ENCODE measurements at places on chromosomes 5 and 9.

GRCh38 chr5:116650544-116650943, 75.9 kb upstream of the SEMA6A start:
- H3K27me3 ChIP-seq: no peaks in the 10 kb centered on the region
- no peaks in the 10 kb centered on the region for H3K36me3 ChIP-seq
- no peak overlapping the region for H3K27ac ChIP-seq
- no peak for DNase-seq

DNA sequence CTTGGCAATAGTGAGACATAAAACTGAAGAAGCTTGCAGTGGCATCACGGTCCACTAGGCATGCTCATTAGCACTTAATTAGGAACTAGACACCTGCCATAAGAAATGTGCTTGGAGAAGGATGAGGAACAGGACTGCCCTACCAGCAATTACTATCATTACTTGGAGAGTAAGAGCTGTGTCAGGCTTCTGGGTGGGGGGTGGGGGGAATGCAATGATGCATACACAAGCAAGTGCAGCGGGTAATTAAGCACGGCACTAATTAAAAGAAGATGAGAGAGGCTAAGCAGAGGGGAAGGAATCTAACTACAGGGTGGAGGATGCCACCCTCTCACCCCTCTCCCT, 53.1 kb downstream of the TLE1 start:
- H3K27ac ChIP-seq: no peak overlapping the region
- no peak for DNase-seq
- no peaks in the 10 kb centered on the region for H3K36me3 ChIP-seq
- no peaks in the 10 kb centered on the region for H3K27me3 ChIP-seq

GRCh38 chr9:114319147-114319546, 3.8 kb upstream of the ORM1 start:
- peaks cover 4% of the 10 kb centered on the region for H3K4me1 ChIP-seq
- no peaks in the 10 kb centered on the region for H3K27me3 ChIP-seq
- H3K27ac ChIP-seq: no peak overlapping the region
- no peak for DNase-seq
- no peak overlapping the region for H3K4me3 ChIP-seq

DNA sequence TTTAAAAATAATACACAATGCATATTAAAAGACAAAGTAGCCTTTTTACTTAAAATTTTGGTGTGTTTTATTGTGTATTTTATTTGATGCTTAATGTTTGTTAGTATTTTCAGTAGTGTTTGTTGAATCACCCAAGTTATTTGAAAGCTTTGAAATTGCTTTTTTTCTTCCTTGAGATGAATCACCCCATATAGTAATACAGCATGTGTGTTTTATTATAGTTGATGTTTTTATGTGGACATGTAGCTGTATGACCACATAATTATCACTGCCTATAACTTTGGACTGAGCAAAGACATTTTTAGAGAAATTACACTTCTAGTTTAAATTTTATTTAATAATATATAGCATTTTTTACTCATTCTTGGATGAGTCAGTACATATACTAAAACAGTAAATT, 18.0 kb downstream of the FAM174A start:
- no peaks in the 10 kb centered on the region for H3K27me3 ChIP-seq
- peaks cover 7% of the 10 kb centered on the region for H3K4me1 ChIP-seq
- H3K36me3 ChIP-seq: peaks cover 18% of the 10 kb centered on the region

- no peaks in the 10 kb centered on the region for H3K27me3 ChIP-seq
- no peak overlapping the region for H3K27ac ChIP-seq
- H3K36me3 ChIP-seq: no peaks in the 10 kb centered on the region
- H3K4me3 ChIP-seq: no peak overlapping the region
Observed at GRCh38 chr9:101625876-101626275, 31.1 kb upstream of the PPP3R2 start.

- H3K27me3 ChIP-seq: peaks cover 10% of the 10 kb centered on the region
- H3K36me3 ChIP-seq: no peaks in the 10 kb centered on the region
- no peak overlapping the region for H3K27ac ChIP-seq
- no peak overlapping the region for H3K4me3 ChIP-seq
Observed at GRCh38 chr9:124130277-124131075, 118.9 kb downstream of the LHX2 start.

DNA sequence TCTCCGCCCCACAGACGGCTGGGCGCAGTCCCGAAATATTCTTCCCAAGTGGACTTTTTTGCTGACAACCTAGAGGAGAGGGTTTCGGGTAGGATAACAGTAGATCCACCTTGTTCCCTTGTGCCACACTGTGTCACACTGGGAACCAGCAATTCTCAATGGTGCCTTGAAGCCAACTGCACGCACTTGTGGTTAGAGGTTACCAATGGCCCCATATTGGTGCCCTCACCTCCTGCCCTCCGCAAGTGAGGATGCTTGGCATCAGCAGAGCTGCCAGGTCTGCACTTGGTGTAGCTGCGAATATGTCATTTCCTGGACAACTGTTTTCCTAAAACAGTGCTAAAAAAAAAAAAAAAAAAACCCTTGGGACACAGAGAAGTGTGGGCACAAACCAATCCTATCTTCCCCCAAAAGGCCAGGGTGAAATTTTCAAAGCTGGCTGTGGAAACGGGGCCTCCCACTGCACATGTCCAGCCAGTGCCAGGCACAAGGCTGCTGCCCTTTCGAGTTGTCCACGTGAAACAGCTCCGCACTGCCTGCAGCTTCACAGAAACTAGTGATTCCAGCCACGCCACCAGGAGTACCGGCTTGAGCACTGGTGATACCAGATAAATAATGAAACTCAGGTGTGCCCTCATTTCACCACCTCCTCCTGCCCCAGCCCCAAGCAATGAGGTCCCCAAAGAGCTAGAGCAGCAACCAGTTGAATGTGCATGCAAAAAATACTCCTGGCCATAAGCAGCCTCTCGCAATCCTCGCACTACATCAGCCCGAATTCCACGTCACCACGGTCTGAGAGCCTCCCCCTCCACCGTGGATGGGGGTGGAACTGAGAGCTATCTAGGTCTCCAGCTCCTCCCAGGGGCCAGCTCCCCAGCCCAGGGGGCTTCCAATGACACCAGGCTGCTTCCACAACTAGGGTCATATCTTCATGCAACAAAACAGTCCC, 51.2 kb downstream of the USP20 start:
- H3K27ac ChIP-seq: peak overlapping the region; percentile 100
- peak overlapping the region; percentile 92 for H3K4me3 ChIP-seq
- peaks cover 65% of the 10 kb centered on the region for H3K4me1 ChIP-seq
- peaks cover 58% of the 10 kb centered on the region for H3K36me3 ChIP-seq

- no peak overlapping the region for H3K4me3 ChIP-seq
- peak overlapping the region; percentile 44 for H3K27ac ChIP-seq
- H3K27me3 ChIP-seq: no peaks in the 10 kb centered on the region
- H3K4me1 ChIP-seq: no peaks in the 10 kb centered on the region
Observed at GRCh38 chr5:82330530-82331270, 52.5 kb upstream of the RPS23 start.

All from activated naive CD8-positive, alpha-beta T cell treated with anti-CD3 and anti-CD28 coated beads for 36 hours (primary cell).